ENCODE measurements at places on chromosomes 2 and 18. TPM values are rescaled to one million over a fixed set of nuclear protein-coding genes. Genes with fewer than 3 reads are reported as not detected.

- no peak for DNase-seq
Measured at GRCh38 chr2:45289997-45290709, 280.9 kb upstream of the SIX2 start.

The RGPD3 gene
- total RNA-seq: 0.13 TPM

The EML6 gene
- total RNA-seq: 0.63 TPM

DNA sequence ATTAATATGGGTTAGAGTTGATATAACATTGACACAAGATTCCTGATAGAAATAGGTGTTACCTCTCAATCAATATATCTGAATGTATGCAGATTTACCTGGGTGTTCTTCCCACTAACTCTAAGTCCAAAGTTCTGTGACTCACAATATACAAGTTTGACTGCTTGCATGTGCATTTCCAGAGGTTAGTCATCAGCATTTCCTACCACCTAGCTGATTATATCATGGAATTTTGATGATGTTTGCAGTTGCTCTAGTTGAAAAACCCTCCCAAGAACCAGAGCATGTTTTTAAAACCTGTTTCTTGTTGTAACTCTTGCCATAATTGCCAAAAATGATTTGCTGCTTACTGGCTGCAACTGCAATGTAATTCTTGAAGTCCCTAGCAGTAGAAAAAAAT, 15.0 kb upstream of the DSG1 start:
- no peak for DNase-seq

GRCh38 chr2:85953476-85953875, 64.7 kb upstream of the ST3GAL5 start:
- peak; percentile 35 for DNase-seq

DNA sequence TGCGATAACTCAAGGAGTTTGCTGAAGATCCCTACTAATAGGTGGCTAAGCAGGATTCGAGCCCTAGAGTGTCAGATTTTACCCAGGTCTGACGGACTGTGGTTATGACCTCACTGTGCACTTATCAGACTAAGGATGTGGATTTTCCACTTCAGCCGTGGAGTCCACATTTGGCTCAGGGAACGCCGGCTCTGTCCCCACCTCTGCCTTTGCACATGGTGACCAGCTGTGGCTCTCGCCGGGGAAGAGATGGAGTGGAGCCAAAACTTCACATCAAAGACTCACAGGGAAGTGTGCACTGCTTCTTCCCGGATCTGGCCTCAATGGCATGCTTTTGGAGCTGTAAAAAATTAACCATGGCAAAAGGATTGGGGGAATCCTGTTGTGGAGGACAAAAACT, 249.3 kb upstream of the APCDD1 start:
- no peak for DNase-seq

DNA sequence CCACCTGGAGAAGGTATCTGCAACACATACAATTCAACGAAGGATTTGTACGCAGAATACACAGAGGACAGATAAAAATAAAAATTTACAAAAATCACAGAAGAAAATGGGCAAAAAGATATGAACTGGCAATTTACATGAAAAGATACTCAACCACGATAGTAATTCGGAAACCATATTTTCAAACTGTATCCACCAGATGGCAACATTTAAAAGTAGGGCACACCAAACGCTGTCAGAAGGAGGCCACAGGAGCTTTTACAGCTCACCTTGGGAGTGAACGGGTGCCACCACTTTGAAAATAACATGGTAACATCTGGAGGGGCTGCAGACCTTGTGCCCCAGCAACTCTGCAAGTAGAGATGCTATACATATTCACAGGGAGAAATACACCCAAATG, 9.8 kb downstream of the KIF1A start:
- DNase-seq: no peak

DNA sequence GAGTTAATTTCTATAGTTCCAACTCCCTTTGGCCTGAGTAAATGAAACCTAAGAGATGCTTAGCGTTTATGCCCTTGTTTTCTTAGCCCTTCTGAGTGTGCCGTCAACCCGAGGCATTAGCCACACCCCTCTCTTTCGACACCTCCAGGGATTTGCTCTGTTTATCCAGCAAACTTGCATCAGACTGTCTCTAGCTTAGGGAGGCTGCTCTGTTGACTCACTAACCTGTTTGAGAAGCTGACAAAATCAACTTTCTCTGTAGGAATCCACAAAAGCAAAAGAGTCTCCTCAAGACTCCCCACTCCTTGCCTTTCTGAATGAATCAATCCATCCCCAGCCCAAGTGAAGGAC, 317.6 kb downstream of the TNS1 start:
- DNase-seq: peak; percentile 98

DNA sequence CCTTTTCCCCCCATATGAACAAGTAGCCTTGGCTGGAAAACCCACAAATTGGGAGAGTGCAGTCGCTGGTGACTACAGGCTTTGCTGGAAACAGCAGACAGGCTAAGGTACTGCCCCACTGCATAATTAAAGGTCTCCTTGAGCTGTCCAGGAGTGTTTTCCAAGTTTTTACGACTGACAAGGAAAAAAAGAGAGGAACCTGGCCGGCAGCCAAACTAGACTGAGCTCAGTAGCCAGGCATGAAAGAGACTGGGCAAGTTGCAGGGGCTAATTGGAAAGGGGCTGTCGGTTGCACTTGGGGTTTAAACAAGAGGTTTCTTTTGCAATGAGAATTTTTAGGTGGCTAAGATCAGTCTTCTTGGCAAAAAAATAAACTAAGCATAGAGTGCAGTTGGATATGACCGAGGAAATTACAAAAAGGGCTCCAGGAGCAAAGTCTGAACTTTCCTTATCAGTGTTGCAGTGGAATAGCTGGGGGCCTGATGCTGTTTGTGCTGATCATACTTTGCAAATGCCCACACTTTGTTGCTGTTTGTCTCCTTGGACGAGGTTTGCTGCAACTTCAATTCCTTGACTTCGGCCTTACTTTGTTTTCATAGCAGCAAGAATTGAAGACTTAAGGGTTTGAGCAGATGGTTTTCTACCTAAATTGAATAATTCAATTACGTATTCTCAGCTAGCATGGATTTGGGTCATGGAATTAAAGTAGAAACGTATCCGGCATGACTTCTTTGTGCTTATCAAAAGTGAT, 2.1 kb downstream of the GULP1 start:
- peak; percentile 67 for DNase-seq

The SERPINB3 gene
- total RNA-seq: not detected

The SMYD1 gene
- not detected for total RNA-seq

The RIT2 gene
- total RNA-seq: not detected

GRCh38 chr2:75896779-75897366, 186.2 kb upstream of the GCFC2 start:
- peak; percentile 2 for DNase-seq

Measured in GM23248 (cell line).